Stimulated activated CD4-positive, alpha-beta T cell treated with anti-CD3 and anti-CD28 coated beads, Interleukin-4, amount 100 ng/mL, for 24 hours (primary cell): ENCODE measurements at places on chromosomes 3 and 15.

DNA sequence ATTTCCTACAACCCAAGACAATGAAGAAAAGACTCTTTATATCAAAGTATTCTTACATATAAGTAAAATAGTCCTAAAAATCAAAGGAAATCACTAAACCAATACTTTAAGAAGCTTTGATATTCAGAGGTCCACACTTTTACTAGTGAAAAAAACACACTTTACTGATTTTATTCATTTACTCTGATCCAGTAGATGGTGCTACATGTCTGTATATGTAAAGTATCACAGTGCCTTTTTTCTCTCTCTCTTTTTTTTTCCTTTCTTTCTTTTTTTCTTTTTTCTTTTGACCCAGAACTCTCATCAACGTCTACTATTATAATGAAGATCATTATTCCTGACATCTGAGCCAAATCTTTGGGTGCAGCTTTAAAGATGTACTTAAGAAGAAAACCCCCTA, 10.8 kb upstream of the CCDC39 start:
- DNase-seq = no peak

GRCh38 chr3:4627651-4628375, 134.7 kb downstream of the ITPR1 start:
- DNase-seq = no peak

DNA sequence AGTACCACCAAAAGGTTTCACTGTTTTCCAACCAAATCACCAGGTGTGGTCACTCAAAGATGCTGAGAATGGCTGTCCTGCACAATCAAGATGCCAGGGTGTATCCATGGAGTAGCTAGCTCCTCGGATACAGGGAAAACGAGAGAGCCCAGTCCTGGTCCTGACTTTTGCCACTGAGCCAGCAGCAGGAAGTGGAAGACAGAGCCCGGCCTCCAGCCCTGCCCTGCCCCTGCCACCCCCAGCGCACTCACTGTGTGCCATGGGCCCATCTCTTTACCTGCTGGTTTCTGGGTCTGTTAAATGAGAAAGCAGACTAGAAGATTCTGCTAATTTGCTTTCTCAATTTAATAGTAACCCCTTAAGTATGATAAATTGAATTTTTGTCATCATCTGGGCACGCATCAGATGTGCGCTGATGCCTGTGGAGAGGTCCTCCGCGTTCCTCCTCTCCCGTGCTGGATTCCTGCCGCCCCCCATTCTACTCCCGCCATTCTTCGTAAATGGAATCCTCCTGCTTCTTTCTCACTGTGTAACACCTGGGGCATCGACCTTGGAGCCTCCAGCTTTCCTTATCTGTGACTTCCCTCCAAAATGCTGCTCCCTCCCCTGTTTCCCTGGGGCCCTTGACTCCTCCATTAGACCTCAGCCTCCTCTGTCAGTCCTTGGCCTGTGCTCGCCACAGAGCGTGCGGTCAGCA, 18.0 kb downstream of the TNFAIP8L3 start:
- no peak for DNase-seq

DNA sequence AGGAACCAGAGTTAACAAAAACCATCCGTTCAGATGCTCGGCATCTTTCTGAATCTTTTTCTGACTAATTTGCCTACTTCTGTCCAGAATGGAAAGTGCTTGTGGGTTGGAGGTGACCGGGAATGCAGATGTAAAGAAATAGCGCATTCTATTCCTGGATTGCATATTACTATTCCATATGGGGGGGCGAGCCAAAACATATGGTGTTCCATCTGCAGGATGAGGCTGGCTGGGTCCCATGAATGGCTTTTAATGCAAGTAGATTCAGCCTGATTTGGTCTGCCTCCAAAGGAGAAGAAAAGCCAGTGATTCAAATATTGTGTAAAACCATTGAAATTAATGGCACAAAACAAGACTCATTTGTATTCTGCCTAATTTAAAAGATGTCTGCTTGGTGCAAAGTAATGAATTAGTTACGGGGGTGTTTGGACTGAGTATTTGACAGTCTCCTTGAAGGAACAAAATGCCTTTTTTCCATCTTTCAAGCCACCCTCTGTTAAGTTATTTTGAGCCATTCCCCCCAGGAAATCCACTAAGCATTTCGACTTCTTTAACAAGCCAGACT, 99.0 kb downstream of the ST8SIA2 start:
- DNase-seq = no peak

GRCh38 chr15:52383100-52383588, 87.5 kb upstream of the MYO5C start:
- DNase-seq = no peak

DNA sequence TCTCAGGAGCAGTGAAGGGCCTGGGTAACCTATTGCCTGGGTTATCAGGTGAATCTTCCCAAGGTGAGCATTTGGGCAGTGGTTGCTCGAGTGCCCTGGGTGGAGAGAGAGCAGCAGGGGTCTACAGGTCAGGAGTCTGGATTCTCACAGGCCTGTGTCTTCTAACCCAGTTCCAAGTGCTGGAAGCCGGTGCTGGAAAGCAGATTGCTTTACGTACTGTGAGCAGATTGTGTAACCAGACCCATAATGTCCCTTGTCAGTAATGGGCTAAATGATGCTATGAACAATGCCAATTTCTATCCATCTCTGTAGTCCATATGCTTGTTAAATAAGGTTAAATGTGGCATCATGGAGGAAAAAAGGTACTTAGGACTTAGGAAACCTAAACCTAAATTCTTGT, 106.5 kb downstream of the TPRG1 start:
- no peak for DNase-seq

DNA sequence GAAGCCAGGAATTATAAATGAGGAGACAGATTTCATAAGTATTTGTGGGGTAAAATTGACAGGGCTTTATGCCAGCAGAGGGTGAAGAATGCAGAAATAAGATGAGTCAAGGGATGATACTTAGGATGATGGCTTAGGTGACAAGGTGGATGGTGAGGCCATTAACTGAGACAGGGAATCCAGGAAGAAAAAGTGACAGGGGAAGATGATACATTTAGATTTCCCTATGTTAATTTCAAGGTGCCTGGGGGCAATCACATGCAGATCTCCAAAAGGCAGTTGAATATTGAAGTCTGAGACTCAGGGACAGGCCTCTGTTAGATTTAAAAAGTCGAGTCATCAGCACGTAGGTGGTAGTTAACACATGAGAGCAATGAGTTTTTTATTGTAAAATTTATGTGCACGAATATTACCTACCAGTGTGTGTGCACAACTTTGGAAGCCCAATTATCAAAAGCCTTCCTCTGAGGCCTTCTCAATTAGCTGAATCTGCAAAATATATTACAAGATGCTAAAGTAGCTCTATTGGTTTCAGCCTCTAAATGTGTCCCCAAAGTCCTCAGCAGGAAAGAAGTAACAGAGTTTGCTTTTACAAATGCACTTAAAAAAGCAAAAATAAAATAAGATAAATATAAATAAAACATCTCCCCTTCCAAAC, 67.9 kb upstream of the CHL1 start:
- no peak for DNase-seq

- no peak for DNase-seq
Observed at GRCh38 chr3:4241595-4242170, 61.5 kb upstream of the SETMAR start.

- no peak for DNase-seq
Observed at GRCh38 chr15:78311292-78311691, 11.9 kb upstream of the SKIC8 start.
